Activated effector memory CD4-positive, alpha-beta T cell treated with Interleukin-2 at 50 U/mL for 16 hours (primary cell): ENCODE measurements at places on chromosomes 7 and 10.

DNA sequence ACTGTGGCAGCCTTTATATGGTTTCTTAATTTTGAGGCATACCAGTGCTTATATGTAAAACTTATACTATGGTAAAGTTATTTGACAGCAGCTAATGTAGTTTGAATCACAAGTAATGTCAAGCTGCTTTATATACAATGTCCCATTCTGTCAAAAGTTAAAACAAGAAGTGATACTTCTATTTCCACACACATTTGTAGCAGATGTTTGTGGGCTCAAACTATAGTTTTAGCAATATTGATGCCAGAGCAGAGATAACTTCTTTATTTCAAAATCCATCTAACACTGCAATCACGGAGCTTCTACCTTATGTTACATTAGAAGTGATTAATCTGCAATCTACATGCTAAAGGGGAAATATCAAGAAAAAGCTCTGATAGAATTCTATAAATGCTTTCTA, 149.6 kb downstream of the ADK start:
- no peak for DNase-seq

DNA sequence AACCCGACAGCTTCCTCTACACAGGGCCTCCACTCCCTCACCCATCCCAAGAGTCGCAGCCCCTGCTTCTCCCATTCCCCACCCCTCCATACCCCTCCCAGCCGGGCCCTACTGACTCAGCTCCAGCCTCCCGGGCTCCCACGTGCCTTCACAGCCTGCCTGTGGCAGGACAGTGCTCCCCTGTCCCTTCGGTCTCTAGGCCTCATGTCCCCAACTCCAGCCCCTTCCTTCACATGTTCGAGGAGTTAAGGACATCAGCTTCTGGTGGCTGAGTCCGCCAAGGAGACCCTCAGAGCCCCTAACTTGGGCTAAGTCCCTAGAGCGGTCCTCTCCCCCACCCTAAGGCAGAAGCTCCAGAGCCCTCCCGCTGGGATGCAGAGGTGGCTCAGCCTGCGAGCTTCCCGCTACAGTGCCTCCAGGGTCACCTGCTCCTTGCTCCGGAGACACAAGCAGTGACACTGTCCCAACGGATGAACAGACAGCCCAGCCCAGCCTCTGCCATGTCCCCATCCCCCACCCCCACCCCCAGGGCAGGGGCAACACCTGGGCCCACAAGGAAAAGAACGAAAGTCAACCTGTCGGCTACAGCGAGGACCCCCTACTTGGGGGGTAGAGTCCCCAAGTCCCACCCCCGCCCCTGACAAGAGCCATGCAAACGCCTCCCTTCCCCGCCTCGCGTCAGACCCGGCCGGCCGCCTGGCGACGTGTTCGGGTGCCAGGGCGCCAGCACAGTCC, 716 bp downstream of the SMARCD3 start:
- no peak for DNase-seq

- no peak for DNase-seq
These were observed 41.3 kb upstream of the AOAH start for GRCh38 chr7:36765605-36766004.

GRCh38 chr7:10802526-10802925, 171.1 kb upstream of the PHF14 start:
- no peak for DNase-seq

DNA sequence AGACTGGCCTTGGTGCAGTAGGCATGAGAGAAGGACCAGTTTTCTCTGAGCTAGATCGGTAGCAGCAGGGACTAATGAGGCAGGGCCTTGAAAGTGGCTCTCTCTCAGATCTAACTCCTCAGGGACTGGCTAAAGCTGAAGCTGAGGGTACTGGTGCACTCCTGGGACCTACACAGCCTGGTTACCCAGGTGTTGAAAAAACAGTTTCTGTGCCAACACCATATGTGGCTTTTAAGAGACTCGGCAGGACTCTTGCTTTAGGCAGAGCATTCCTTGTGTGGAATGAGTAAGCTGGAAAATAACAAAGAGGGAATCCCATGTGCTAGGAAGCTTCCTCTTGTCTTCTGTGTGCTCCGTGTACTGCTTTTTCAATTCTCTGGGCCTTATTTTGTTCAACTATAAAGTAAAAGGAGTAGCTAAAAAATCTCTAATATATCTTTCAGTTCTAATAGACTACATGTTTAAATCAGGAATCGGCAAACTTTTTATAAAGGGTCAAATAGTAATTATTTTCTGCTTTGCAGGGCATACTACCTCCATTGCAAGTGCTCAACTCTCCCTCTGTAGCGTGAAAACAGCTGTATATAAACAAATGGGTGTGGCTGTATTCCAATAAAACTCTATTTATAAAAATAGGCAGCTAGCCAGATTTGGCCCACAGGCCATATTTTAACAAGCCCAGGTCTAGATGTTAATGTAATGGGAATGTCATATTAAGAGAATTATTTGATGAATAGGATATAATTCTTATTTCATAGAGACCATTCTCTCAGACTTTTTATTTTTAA, 186.1 kb upstream of the KAT6B start:
- no peak for DNase-seq

DNA sequence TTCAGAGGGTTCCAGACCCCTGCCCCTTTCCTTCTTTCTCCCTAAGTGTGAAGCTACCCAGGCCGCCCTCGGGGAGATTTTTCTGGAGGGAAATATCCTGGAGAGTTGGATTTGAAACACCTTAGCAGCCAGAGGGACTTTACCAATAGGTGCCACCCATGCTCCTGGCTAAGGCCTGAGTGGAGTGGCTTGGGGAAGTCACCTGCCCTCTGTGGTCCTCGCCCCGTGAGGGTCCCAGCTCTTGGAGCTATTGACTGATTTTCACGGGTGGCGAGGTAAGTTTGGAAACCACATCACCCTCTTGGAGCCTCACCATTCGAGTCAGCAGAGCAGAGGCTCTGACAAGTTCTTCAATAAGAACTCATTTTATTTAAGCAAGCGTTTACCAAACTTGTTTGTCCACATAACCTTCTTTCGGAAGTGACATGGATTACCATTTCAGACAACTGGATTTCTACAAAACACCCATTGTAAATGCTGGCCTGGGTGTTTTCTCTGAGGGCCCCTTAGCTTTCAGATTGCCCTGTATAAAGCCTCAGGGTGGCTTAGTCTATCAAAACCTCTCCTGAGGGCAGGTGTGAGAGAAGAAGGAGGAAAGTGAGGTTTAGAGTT, 20.4 kb downstream of the AQP1 start:
- DNase-seq, result no peak
